Skeletal muscle cell (primary cell): ENCODE measurements at places on chromosomes 7 and 10.

GRCh38 chr10:89795840-89796239 lies 94.5 kb downstream of the KIF20B start:
- no peak for DNase-seq

- no peak for DNase-seq
These were observed 35.3 kb upstream of the HIBADH start for GRCh38 chr7:27697861-27698430.

DNA sequence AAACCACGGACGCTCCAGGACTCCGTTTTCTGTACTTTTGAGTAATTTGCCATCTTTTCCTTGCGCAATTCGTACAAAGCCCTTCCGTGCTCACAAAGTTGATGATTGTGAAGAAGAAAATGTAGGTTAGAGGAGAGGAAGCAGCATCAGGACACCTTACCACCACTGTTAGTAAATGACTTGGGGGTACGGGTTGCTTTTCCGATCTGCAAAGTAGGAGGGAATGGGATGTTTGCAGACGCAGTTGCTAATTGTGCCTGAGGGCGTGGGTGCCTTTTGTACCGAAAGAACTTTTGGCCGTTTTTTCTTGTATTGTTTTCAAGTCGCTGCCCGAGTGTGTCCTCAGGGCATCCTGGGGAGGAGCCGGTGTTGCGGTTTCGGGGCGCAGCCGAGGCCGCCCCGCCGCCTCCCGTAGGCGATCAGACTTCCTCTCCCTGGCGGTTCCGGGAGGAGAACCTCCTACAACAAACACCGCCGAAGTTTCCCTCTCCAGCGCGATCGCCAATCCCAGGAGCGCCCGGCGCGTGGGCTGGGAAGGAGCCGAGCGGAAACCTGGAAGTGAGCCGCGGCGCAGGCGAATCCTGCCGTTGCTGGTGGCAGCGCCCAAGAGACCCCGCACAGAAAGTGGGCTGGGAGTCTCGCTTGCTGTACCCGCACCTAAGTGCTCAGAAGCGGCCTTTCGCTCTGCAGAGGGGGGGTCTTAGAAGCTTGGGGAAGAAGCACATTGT lies 1.0 kb downstream of the PRR15 start:
- DNase-seq = no peak

DNA sequence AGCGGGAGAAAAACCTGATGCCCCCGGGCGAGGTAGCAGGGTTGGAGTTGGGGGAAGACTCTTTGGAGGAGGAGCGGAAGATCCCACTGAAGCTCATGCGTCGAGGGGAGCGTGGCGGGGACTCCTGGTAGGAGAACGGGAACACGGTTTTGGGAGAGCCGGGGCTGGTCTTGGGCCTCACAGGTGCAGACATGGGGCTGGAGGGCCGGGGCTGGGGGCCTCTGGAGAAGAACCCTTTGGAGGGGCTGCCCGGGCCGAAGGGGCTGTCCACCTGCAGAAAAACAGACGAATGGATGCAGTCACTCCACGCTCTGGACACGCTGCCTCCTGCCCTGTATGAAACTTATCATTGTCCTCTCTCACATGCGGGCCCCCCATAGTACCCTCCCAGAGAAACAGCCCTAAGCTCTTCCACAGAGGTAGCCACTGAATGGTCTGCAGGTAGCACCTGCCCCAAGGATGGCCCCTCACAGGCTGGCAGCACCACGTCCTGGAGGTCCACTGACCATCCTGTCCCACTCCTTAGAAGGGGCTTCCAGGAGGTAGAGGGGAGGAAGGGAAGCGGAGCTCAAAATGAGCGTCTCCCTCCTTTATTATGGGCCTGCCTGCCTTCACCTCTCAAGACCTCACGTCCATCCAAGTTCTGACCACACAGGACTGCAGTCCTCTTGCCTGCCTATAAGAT lies 95.6 kb downstream of the PRKAG2 start:
- DNase-seq = no peak

DNA sequence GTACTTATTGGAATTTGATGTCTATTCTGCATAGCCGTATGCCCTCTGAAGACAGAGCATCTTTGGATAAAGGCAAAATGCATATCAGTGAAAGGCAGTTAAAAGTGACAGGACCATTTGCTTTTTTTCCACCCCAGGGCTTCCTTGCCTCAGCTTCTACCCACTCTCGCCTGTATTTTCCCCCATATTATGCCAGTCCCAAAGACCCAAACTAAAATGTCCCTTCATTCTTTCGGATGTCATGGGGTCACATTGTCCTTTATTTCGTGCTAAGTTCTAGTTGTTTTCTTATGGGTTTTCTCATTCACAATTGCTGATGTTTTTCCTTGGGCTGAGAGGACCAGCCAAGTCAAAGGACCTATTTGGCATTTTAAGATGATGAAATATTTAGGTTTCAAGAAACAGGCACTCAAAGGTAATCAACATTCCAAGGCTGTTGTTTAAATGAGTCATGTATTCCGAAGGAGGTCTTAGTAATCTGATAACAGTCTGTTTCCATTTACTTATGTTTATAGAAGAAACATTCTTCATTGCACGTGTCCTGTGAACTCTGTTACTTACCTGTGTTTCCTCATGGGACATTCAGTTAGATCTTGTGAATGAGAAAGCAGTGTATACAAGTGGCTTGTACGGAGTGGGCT lies 74.1 kb downstream of the DNAH11 start:
- no peak for DNase-seq

GRCh38 chr10:90032519-90032918 lies 331.1 kb downstream of the KIF20B start:
- DNase-seq = no peak

- DNase-seq = peak; percentile 82
These were observed 37.5 kb downstream of the NET1 start for GRCh38 chr10:5449823-5450222.

GRCh38 chr10:9302140-9302746 lies 1247.8 kb downstream of the GATA3 start:
- DNase-seq = peak; percentile 4

- no peak for DNase-seq
These were observed 5.4 kb downstream of the SFR1 start for GRCh38 chr10:104127411-104127810.

GRCh38 chr10:97991871-97992270 lies 38.5 kb downstream of the CRTAC1 start:
- DNase-seq = no peak

DNA sequence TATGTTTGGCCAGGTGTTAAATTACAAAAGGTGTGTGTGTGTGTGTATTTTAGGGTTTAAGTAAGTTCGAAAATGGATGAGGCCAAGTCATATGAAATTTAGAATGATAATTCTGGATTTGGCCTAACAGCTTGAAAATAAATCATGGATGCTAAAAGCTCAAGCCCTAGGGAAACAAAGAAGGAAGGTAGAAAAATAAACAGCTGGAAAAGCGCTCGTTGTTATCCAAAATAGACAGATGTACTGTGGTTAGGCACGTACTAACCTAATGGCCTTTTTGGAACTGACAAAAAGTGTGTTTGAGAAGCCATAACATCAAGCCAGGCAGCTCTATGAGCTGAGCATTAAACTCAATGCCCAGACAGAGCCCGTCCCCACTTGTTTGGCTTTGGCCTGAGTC lies 17.5 kb upstream of the PALS2 start:
- DNase-seq = no peak

DNA sequence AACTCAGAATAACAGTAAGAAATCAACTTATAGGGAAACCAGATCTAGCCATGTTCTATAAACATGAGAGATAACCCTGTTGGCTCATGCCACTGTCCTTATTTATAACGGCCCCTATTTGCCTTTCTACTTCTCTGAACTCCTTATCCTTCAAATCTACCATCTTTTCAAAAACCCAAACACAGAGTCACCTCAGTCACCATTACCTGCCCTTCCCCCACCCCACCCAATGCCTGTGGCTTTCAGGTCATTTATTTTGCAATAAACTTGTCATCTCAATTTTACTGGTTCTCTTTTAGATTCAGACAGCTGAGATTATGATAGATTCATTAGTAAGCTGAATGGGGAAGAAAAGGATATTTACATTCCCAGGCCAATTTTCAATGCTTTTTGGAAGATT lies 53.6 kb downstream of the KMT2C start:
- DNase-seq = no peak

DNA sequence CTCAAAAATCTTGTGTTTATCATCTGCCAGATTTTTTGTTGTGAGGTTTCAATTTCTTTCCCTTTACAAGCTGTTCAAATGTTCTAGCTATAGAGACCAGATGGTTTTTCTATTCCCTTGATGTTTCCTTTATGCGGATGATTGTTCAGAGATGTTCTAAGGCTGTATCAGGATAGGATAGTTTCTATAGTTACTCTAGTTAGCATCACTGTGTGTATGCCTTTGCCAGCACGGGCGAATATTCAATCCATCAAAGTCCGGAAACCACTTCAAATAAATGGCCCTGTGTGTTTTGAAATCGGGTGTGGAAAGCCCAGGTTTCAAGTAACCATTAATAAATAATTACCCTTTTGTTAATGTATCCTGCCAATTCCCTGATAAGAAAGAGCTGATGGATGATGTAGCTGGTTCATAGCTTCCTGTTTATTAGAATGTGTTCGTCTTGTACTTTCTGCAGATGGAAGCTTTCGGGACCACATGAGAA lies 149.8 kb upstream of the PRKCQ start:
- no peak for DNase-seq

- no peak for DNase-seq
These were observed 2.4 kb downstream of the SFTPD start for GRCh38 chr10:79946271-79947082.

- DNase-seq = no peak
These were observed 41.1 kb downstream of the STK32C start for GRCh38 chr10:132266594-132267161.

DNA sequence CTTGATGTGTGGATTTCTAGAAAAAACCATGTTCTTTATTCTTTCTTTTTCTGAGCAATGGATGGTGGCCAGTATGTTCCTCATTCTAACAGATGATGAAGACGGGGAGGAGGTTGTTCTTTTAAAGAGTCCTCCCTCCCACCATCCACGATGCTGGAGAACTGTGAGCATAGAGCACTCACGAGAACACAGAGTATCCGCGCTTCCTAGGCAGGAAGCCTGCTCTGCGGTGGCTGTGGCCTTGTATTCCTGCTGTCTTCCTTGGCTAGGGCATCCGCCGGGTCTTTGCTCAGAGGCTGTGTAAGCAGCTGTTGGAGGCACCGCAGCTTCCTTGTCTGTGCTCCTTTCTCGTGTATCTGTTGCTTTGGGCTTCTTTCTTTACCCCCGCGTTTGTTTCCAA lies 214.2 kb downstream of the CCDC3 start:
- DNase-seq = no peak

DNA sequence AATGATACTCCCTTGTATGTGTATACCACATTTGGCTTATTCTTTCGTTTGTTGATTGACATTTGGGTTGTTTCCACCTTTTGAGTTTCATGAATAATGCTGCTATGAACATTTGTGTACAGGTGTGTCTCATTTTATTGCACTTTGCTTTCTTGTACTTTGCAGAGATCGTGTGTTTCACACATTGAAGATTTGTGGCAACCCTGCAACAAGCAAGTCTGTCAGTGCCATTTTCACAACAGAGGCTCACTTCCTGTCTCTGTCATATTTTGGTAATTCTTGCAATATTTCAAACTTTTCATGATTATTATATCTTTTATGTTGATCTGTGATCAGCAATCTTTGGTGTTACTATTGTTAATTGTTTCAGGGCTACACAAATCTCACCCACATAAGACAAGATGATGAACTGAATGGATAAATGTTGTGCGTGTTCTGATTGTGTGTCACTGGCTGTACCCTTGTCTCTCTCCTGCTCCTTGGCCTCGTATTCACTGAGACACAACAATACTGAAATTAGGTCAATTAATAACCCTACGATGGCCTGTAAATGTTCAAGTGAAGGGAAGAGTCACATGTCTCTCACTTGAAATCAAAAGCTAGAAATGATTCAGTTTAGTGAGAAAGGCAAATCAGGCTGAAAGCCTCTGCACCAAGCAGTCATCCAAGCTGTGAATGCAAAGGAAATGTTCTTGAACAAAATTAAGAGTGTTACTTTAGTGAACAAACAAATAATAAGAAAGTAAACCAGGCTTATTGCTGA lies 133.6 kb upstream of the JCAD start:
- no peak for DNase-seq

DNA sequence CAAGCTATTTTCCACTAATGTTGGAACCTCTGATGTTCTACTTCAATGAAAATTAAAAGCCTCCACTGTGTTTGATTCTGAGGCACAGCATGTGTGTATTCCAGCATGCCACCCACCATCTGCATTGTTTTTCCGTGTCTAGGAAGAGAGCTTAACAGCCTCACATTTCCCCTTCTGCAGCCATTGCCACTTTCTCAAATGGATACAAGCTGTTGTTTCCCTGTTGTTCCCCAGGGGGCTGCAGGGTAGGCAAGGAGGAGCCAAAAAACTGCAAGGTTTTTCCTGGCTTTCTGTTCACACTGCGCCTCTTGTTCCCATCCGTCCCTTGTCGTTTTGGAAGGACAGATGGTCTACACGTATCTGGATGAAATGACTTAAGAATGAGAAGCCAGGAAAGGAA lies 72.3 kb upstream of the DNAJB12 start:
- DNase-seq = no peak

GRCh38 chr10:110504111-110504735 lies 6.5 kb downstream of the DUSP5 start:
- DNase-seq = no peak

DNA sequence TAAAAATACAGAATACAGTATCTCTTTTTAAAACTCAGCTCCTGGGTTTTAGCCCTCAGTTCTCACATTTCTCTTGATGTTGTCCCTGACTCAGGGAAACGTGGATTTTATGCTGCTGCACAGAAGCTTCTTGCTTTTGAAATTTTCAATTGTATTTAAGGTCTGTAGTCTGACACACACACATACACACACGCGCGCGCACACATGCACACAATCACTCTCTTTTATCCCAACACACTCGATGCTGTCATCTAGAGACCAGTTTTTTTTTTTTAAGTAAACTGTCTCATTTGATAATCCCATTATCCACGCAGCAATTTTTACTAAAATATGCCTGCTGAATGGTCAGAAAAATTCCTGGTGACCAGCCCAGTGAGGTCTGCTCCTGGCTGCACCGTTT lies 108.6 kb downstream of the KMT2E start:
- no peak for DNase-seq
